ENCODE measurements at places on chromosomes 12 and 14. TPM values are rescaled to one million over a fixed set of nuclear protein-coding genes. Genes with fewer than 3 reads are reported as not detected.

DNA sequence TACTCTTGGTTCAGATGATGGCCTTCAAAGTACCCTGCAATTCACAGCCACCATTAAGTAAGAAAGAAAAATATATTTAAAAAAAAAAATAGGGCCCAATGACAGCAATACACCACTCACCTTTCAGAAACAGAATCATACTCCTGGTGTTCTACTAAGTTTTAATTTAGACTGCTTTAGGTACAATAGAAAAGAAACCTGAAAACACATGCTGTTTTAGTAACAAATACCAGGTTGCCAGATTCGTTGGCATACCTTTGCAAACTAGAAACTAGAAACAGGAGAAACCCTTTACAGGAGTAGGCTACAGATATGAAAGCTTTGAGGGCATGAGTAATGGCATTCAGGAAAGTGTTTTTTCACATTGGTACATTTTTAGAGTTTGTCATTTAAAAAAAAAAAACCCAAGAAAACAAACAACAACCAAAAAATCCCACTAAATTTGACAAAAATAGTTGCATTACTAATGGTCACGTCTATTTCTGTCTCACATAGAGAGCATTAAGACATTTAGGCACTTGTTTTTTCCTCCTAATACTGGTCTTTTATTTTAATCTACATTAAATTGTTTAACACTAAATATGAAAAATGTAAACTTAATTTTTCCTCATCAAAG, 4.0 kb downstream of the SIX1 start:
- no peak for DNase-seq

DNA sequence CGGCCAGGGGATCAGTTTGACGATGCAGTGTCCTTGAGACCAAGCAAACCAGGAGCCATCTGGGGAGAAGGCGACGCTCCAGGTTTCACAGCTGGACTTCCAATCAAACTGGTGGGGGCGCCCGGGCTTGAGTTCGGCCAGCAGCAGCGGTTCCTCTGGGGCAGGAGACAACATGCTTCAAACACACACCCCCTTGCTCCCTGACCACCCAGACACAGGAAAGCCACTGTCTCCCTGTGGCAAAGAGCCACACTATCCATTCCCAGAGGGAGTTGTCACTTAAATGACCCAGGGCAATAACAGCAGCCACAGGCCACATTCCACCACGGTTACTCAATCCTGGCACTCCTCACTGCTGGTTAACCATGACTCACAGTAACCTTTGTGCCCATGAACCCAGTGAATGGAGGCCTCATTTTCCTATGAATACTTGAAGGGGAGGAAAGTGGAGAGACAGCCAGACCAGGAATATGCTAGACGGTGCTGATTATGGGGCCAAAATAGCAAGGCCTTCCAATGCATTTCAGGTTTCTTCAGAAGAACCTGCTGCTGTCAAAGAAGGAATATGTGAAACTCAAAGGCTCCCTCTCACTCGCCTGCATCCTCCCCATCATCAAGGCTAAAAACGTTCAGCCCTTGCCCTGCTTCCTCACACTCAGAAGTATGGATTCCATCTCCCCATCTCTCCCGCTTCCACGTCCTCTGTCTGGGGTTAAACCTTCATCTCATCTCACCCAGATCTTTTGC, 8.5 kb downstream of the WSB2 start:
- no peak for DNase-seq

The RNFT2 gene
- 7.2 TPM for total RNA-seq

The B4GALNT1 gene
- total RNA-seq: not detected

GRCh38 chr12:111482462-111482861, 76.7 kb downstream of the SH2B3 start:
- no peak for DNase-seq

The SIX4 gene
- not detected for total RNA-seq

DNA sequence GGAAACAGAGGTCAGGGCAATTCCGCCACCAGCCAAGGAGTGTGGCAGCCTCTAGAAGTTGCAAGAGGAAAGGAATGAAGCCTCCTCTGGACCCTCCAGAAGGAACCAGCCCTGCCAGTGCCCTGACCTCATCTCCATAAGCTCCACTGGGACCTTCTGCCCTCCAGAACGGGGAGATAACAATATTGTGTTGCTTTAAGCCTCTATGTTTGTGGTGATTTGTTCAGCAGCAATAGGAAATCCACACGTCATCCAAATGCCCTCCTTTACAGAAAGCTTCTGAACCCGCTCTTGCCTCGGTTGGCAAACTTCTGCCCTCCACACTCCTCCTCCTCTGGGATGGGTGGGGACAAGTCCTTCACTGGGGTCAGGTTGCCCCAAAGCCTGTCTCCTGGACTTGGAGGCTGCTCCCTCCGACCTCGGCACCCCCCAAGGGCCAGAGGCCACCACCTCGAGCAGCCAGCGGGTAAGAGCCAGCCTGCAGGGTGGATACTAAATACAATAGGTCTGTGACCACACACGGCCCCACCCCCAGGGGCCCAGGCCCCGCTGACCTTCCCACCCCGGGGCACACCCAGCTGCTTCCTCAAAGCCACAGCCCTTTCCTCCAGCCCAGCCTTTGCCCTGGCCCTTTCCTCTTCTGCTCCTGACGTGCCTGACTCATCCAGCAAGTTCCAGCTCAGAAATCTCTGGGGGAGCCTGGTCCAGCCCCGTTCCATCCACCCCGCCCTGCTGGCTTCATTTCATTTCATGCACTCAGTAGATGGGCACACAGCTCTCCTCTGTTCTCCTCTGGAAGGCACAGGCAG, 58.7 kb upstream of the NCOR2 start:
- no peak for DNase-seq

DNA sequence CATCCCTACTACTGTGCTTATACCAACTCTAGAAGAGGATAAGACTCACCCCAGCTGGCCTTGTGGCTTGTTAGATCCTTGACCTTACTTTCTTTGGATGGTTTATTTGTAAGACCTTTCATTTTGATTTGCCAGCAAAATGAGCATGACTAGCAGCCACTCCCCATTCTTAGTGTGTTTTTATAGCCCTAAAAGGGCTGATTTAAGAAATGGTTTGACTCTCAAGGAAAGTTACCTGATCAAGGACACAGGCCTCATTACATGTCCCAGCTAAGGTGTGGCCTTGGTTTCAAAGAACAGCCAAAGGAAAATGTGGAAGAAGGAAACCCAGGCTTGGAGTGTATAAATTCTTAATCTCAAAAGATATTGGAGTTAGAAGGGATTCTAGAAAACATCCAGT, 41.4 kb downstream of the SLC17A8 start:
- no peak for DNase-seq
